ENCODE measurements at places on chromosomes 16 and 17.

DNA sequence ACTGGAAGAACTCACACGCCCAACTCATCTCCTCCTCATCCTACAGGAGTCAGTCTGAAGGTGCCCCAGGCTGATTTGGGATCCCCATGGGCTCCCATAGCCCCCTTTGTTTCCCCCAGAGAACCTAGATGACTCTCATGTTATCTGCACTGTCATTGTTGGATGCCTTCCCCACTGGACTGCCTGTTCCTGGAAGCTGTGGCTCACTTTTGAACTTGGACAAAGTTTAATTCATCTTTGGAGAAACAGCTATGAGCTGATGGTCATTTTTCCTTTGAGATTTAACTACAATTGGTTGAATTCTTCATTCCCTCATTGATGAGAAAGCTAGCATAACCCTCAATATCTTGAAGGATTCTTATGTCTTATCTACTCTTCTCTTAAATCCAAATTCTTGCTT is 186.6 kb downstream of the SALL1 start:
- DNase-seq = no peak

GRCh38 chr17:41012326-41013120 is 3.6 kb upstream of the KRTAP3-1 start:
- no peak for DNase-seq

DNA sequence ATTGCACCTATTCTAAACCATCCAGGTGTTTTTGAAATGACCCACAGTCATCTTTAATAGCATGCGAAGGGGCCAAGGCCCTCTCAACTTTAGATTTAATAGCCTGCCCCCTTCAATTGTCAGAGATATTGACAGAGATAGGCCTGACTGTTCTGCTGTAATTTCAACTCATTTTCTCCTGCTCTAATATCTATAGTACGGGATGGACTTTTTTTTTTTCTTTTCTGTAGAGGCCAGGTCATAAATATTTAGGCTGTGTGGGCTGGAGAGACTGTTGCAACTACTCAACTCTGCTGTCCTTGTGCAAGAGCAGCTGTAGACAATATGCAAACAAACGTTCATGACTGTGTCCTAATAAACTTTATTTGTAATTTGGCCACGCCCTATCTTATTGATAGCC is 24.7 kb upstream of the KRT20 start:
- no peak for DNase-seq

GRCh38 chr17:52410781-52411180 is 252.3 kb upstream of the CA10 start:
- DNase-seq = no peak

- no peak for DNase-seq
Measured at GRCh38 chr16:66569827-66570405, 3.7 kb downstream of the CMTM1 start.

- DNase-seq = no peak
Measured at GRCh38 chr17:3750296-3750695, 26.6 kb downstream of the HASPIN start.
